Myocyte (in vitro differentiated cells): ENCODE measurements at places on chromosomes 2 and 18. TPM values are rescaled to one million over a fixed set of nuclear protein-coding genes. Genes with fewer than 3 reads are reported as not detected.

GRCh38 chr18:7872569-7872968 lies 305.5 kb downstream of the PTPRM start:
- peak; percentile 35 for DNase-seq

GRCh38 chr18:34023471-34023870 lies 201.2 kb downstream of the NOL4 start:
- DNase-seq, result no peak

- no peak for DNase-seq
Measured at GRCh38 chr2:57782587-57782986, 264.0 kb upstream of the VRK2 start.

MTERF4 gene
- 24.2 and 28.0 TPM in 2 replicates for total RNA-seq

DNA sequence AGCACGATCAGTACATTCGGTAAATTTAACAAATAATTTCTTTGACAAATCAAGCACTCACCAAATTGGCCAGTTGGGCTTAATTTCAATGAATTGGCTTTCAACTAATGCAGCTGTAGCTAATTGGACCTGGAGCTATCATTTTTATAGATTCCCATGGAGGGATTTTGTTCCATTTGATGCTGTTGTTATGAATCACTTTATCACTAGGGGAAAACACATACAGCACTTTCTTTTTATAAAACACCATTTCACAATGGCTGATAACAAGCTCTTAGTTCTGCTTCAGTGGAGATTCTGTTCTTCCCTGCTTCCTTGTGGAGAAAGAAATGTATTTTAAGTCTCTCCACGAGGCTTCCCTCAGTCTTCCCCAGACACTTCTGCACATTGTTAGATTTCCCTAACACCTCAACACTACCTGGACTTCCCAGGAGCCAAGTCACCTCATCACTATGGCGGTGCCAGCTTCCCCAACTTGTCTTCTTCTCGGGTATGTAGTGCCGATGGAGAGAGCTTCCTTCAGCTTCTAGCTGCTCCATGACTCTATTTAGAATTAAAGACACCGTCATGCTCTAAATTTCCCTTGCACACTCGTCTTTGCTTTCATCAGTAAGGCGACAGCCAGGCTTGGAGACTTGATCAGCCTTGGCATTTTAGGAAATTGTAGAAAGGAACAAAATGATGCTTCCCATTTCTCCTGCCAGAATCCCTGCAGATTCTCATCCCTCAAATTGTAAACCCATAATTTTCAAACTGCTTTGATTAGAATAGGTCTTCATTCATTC lies 72.0 kb downstream of the INPP5D start:
- no peak for DNase-seq

DNA sequence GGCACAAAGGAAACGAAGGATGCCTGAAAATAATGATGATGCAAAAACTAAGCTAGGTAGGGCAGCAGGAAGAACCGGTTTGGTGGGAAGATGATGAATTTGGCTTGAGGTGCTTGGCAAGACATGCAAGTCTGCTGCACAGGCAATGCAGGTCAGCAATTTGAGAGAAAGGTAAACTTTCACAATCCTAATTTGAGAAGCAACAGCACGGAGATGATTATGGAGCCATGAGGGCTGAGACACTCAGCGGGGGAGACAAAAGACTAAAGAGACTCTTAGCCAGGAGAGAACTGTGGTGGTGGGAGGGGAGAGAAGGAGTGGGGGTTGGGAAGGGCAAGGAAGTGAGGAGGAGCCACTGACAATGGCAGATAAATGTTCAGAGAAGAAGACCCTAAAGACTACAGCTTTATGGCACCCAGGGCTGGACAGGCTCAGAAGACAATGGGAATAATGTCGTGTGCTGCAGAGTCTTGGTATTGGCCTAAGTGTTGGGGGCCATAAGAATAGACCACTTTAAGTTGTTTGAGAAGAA lies 19.4 kb upstream of the RNF149 start:
- DNase-seq, result no peak

- DNase-seq, result no peak
Measured at GRCh38 chr18:9694952-9695495, 13.1 kb upstream of the RAB31 start.

POTEJ gene
- total RNA-seq, result not detected in 2 replicates

- DNase-seq, result peak; percentile 49
Measured at GRCh38 chr2:55482186-55482884, 37.2 kb upstream of the CFAP36 start.
